ENCODE measurements at places on chromosomes 6 and 20. TPM values are rescaled to one million over a fixed set of nuclear protein-coding genes. Genes with fewer than 3 reads are reported as not detected.

TRAPPC3L gene
- total RNA-seq = not detected

C6orf15 gene
- not detected for total RNA-seq

SLC29A1 gene
- total RNA-seq = 12.8 TPM

RAMACL gene
- total RNA-seq = 0.88 TPM

DNA sequence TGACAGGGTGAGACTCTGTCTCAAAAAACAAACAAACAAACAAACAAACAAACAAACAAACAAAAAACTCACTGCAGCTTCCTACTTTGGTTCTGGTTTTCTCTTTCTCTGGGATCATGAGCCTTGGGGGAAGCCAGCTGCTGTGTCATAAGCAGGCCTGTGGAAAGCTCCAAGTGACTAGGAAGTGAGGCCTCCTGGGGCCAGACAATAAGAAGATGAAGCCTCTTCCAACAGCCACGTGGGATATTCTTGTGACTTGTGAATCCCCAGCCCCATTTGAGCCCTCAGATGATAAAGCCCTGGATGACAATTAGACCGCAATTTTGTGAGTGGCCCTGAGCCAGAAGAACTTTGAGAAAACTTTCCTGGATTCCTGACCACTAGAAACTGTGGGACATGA is 11.4 kb downstream of the HLA-A start:
- ATAC-seq = no peak

GRCh38 chr20:47764154-47764733 is 21.0 kb downstream of the SULF2 start:
- no peak for ATAC-seq

DNA sequence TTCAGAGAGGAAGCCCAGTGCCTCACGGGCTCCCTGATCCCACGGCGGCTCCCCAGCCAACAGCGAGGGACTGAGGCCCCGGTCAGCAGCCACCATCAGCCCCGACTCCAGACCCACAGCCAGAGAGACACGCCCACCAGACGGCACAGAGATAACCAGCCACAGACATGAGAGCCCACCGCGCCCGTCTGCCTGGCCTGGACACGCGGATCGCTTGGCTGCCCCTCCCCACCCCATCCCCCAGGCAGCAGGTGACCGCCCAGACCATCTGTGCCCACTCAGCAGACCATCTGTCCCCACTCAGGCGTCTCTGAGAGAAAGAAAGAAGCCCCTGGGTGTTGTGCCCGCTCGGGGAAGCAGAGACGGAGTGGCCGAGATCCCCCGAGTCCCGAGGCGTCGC is 55.5 kb upstream of the CHRNA4 start:
- ATAC-seq = no peak

DNA sequence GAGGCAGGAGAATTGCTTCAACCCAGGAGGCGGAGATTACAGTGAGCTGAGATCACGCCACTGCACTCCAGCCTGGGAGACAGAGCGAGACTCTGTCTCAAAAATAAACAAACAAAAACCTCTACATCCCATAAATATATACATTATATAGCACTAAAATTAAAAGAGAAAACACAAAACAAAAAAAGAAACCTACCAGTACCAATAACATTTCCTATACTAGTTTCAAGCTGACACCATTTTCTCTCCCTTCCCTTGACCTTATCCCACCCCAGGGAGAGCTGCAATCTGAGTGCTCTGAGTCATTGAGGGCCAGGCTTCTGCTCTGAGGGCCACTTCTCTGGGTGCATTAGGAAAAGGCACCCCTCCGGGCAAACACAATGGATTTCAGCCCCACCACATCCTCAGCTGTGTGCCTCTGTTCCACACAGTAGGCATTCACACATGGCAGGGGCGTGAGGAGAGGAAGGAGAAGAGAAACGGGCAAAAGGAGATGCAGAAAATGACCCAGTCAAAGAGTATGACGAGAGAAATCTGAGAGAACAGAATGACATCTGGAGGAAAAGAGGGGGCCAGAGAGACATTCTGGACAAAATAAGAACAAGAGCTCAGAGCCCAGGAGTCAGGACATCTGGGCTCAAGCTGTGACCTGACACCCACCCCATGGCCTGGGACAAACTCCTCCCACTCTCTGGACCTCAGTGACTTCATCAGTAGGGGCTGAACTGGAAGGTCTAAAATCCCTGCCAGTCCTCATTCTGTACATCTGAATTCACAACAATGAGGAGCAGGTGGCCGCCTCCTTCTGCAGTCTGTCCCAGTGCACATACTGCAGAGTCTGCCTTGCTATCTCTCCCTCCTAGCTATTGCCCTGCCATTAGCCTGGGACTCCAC is 18.2 kb downstream of the TRIM26 start:
- no peak for ATAC-seq

DNA sequence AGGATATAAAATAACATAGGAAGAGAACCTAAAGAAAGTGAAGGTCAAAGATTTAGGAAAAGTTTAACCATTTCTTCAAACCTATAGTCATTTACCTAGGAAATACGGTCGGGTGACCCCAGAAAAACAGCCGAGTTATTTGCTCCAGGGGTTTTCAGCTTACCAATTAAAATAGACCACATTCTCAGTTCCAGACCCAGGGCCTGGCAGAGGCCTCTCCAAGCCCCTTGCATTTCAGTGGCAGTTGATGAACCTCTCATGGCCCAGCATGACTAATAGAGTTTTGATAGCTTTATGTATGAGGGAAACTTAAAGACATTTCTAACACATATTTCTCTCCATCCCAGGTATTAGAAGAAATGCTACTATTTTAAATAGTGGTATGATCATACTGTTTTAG is 113.5 kb downstream of the OGFRL1 start:
- no peak for ATAC-seq

- ATAC-seq = no peak
These were observed 38.1 kb upstream of the UST start for GRCh38 chr6:148708707-148709106.

All from esophagus mucosa (tissue), 1 donor.